Glutamatergic neuron (in vitro differentiated cells): ENCODE measurements at places on chromosomes 3 and 15. TPM values are rescaled to one million over a fixed set of nuclear protein-coding genes. Genes with fewer than 3 reads are reported as not detected.

CCR3 gene
- not detected for total RNA-seq

SLC51B gene
- total RNA-seq = not detected

DNA sequence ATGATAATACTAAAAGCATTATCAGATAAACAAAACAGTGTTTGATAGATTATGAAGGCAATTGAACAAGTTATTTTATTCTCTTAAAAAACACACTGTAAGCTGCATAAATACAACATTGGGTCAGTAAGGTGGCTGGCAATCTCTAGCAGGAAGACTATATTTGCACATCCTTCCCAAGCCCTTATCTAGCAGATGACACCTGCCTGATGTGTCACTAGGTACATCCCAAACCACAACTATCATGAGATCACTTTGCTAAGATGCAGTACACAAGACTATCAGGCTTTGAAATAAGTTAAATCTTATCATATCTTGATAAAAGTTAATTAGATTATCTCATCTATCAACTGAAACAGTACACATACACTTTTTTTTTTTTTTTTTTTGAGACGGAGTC lies 417.4 kb downstream of the MECOM start:
- DNase-seq = no peak
- no peaks in the 10 kb centered on the region for H3K36me3 ChIP-seq
- peaks cover 27% of the 10 kb centered on the region for H3K4me1 ChIP-seq
- H3K27ac ChIP-seq = no peak overlapping the region
- no peaks in the 10 kb centered on the region for H3K27me3 ChIP-seq
- no peak overlapping the region for H3K4me3 ChIP-seq

GRCh38 chr3:65497846-65498245 lies 540.9 kb downstream of the MAGI1 start:
- H3K4me3 ChIP-seq = peak overlapping the region; percentile 68
- H3K4me1 ChIP-seq = peaks cover 36% of the 10 kb centered on the region
- DNase-seq = peak; percentile 70
